OCI-LY7 (cell line): ENCODE measurements at places on chromosomes 11 and 22.

- no peak for DNase-seq
Measured at GRCh38 chr11:16909359-16910035, 104.7 kb downstream of the PLEKHA7 start.

GRCh38 chr11:69825941-69826340, 6.7 kb upstream of the FGF3 start:
- no peak for DNase-seq

DNA sequence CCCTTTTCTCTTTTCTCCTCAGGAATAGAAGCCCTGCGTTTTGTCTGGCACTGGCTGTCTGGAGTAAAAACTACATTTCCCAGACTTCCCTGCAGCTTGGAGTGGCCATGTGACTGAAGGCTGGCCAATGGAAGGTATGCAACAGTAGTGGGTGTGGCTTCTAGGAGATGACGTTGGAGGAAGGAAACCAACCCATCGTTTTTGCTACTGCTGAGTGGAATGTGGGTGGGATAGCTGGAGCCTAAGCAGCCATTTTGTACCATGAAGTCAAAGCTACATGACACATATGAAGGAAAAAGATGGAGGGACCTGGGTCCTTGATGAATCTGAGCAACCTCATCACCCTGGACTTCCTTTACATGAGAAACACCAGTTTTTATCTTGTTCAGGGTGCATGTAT, 19.6 kb downstream of the FGF3 start:
- peak; percentile 54 for DNase-seq

- no peak for DNase-seq
Measured at GRCh38 chr11:45108070-45109064, 38.1 kb upstream of the PRDM11 start.

DNA sequence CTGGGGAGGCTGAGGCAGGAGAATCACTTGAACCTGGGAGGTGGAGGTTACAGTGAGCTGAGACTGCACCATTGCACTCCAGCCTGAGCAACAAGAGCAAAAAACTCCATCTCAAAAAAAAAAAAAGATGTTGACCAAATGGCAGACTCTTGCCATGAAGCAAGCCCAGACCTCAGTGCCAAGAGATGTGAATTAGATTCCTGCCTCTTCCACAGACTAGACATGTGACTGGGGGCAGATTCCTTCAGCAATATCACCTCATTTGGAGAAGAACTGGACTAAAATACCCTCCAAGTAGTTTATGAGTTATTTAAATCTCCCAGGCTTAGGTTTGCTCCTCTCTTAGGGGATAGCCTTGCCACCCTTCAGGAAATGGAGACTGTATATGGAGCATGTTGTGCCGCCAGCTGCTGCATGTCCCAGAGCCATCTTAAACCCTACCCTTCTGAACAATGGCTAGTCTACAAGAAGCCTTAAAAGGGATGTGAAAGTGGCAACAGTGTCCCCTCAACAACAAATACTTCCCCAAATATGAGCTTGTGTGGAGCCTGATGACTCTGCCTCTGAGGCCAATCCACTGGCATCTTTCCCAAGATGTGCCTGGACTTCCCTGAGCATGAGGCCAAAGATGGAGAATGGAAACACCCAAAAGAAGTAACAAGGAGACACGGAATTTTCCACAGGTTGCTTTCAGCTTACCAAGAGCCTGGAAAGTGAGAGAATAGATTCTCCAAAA, 763 bp upstream of the MS4A7 start:
- DNase-seq = peak; percentile 80

GRCh38 chr22:50581031-50581949, 1.4 kb downstream of the CHKB start:
- DNase-seq = no peak

DNA sequence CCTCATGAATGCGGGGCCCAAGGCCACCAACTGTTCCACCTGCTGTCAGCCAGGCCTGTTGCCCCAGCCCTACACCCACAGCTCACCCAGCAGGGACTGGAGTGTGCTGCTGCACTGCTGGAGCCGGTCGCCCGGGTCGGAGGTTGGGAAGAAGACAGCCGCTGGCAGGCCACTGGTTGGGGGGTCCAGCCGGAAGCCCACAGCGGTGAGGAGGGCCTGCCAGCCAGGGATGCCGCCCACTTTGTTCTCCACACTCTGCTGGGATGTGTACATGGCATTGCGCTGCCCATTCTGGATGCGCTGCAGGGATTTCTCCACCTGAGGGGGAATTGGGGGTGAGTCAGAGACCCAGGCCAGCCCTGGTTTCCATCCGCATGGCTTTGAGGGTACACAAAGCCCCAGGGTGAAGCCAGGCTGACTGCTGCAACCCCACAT, 74.2 kb upstream of the PITPNB start:
- no peak for DNase-seq

DNA sequence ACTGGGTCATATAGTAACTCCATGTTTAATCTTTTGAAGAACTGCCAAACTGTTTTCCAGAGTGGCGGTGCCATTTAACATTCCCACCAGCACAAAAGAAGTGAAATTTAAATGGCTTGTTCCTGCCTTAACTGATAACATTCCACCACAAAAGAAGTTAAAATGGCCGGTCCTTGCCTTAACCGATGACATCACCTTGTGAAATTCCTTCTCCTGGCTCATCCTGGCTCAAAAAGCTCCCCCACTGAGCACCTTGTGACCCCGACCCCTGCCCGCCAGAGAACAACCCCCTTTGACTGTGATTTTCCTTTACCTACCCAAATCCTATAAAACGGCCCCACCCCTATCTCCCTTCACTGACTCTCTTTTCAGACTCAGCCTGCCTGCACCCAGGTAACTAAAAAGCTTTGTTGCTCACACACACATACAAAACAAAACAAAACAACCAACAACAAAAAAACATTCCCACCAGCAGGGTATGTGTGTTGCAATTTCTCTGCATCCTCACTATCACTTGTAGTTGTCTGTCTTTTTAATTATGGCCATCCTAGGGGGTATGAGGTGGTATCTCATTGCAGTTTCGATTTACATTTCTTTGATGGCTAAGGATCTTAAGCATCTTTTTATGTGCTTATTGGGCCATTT, 109.0 kb downstream of the FAR1 start:
- DNase-seq = no peak

- DNase-seq = no peak
Measured at GRCh38 chr22:23234409-23235161, 54.3 kb downstream of the BCR start.

- DNase-seq = no peak
Measured at GRCh38 chr11:130827451-130828377, 88.6 kb downstream of the SNX19 start.

DNA sequence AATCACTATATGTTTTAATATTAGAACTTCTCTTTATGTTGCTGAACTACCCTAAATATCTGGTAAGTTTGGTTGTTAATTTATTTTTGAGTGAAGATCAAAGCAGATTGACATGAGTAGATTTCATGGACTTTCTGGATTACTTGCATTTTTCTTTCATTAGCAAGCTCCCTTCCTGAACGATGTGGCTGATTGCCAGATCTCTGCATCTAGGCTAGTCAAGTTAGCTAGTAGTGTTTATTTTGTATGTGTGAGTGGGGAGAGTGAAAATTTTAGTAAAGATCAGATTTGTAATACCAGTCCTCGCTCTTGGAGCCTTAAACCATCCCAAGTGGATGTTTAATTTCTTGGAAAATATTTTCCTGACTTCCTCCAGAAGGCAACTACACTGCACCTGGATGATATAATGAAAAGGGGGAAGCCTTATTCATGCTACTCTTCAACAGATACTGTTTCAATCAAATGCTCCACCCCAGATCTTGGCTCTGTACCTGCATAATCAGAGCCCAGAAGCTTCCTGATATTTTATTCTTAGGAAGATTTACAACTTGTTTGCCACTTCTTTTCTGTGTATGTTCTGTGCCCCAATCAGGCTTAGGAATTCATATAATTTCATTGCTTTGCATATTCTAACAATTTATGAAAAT, 143.2 kb upstream of the GRIA4 start:
- DNase-seq = no peak

GRCh38 chr11:71239581-71239980, 12.8 kb downstream of the SHANK2 start:
- DNase-seq = no peak

- DNase-seq = no peak
Measured at GRCh38 chr22:43396321-43396933, 15.4 kb upstream of the MPPED1 start.

- no peak for DNase-seq
Measured at GRCh38 chr11:66006134-66006890, 4.0 kb downstream of the BANF1 start.

DNA sequence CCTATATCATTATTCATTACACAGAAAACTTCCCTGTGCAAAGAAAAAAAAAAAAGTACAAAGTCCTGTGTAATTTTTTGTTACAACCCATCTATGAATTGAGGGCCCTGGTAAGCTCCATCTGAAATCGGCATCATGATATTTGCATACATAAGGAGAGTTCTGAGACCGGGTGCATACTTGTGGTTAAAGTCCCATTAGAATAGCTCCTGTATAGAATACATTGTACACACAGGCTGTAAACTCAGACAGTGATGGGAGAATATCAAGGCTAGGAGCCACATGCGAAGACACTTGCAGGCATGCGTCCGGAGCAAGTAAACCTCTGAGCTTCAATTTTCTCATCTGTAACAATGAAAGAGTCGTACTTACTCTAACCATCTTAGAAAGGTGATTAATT, 353.2 kb downstream of the ETS1 start:
- DNase-seq = no peak

GRCh38 chr22:27937453-27937852, 18.4 kb upstream of the PITPNB start:
- DNase-seq = no peak

DNA sequence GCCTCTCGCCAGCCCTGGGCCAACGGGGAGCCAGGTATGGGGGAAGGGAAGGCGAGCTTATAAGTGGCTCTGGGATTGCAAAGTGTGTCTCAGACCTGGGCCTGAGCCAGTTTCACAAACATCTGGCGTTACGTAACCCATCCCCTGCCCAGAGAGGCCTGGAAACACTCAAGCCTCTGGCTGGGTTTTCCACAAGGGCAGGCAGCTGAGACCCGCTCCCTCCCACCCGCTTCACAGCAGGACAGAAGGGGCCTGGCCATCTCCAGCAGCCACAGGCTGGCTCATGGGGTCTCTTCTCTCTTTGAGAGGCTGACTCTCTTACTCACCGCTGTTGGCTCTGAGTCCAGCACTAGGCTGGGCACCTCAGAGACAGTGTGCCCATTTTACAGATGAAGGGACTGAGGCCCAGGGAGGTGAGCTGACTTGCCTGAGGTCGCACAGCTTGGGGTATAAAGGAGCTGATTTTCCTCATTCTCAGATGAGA, 44.5 kb downstream of the TRIOBP start:
- no peak for DNase-seq

GRCh38 chr11:119480380-119481020, 57.5 kb upstream of the THY1 start:
- no peak for DNase-seq

DNA sequence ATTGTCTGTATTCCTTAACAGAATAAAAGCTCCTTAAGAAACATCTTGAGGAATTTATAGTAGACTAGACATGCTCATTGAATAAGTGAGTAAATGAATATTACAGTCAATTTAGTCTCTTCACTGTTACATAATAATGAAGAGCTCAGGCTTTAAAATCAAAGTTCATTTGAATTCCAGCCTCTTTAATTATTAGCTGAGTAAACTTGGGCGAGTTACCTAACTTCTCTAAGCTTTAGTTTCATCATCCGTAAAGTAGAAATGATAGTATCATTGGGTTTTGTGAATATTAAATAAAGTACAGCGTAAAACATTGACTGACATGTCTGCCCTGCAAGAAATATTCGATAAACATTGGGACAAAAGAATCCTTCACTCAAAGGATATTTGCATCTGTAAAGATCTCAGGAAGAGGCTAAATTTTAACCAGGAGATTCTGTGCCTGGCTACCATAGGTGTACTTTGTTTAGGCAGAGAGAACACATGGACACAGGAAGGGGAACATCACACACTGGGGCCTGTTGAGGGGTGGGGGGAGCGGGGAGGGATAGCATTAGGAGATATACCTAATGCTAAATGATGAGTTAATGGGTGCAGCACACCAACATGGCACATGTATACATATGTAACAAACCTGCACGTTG, 15.2 kb upstream of the BBOX1 start:
- DNase-seq = no peak

DNA sequence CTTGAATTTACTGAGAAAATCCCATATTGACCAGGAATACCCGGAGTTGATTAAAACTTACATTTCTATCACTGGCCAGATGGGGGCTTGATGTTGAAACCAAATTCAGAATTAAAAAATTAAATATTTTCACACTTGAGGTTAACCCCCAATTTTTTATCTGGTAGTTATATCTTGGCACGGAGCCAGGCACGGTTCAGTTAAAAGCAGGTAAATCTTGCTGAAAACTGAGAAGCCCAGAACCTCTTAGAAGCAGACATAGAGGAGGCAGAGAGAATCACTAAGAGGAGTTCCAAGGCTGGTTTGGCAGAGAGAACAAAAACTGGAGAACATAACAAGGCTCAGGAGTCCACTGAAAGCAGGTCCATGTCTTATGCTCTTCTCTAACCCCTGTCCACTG, 77.7 kb downstream of the USP35 start:
- no peak for DNase-seq
